ENCODE measurements at places on chromosomes 11 and 22.

GRCh38 chr22:30272781-30273601 lies 6.3 kb upstream of the OSM start:
- DNase-seq: no peak

GRCh38 chr11:110529043-110529442 lies 99.3 kb downstream of the FDX1 start:
- DNase-seq: peak; percentile 28

DNA sequence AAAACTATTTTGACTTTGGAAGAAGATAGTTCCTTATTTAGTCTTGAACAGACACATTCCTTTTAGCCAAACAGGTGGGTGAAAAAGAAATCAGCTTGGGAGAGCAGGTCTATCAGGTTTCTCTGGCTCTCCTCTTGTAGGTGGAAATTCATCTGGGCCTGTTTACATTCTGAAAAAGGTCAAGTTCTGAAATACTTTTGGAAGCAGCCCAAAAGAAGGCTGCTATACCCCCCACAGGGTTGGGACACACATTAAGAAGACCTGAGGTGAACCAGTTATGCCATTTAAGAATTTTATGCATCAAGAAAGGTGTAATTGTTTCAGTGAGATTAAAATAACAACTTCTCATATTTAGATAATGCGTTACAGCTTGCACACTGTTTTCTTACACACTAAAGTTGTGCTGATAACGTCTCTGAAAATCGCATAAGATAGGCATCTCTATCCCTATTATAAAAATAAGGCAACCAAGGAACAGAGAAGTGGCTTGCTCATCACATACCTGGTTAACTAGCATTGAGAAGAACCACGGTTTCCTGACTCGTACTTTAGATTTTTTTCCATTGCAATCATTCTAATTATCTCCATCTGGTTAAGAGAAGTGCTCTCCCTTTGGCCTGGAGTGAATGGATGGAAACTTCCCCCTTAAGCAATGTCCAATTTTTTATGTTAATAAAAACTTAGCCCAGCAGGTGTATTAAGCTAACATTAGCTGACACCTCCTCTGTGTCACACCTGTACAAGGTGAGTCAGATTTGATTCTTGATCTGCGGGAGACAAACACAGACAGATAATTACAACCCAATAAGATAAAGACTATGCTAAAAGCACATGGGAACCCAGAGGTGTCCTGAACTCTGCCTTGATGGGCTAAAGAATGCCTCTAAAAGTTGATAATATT lies 60.5 kb upstream of the UCP3 start:
- DNase-seq: peak; percentile 85

- DNase-seq: no peak
Observed at GRCh38 chr11:56700242-56700913, 1.5 kb downstream of the OR9G1 start.

DNA sequence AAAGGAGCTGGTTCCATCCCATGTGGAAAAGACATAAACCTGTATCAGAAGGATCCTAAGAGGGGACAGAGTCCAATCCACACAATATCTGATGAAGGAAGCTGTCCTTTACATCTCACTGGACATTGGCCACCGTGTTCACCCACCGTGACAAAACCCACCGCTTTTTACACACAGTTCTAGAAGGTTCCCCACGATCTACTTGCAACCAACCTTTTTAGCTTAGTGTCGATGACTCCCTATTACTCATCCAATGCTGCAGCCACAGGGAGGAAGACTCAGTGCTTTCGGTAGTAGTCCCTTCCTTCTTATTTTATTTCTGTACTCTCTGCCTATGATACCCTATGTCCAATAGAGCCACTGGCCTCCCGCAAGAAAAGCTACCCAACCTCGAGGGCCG lies 65.4 kb downstream of the MAPK1 start:
- no peak for DNase-seq

- DNase-seq: no peak
Observed at GRCh38 chr22:47457509-47458300, 695.3 kb downstream of the TBC1D22A start.

GRCh38 chr11:13745165-13745564 lies 76.7 kb downstream of the FAR1 start:
- DNase-seq: no peak

DNA sequence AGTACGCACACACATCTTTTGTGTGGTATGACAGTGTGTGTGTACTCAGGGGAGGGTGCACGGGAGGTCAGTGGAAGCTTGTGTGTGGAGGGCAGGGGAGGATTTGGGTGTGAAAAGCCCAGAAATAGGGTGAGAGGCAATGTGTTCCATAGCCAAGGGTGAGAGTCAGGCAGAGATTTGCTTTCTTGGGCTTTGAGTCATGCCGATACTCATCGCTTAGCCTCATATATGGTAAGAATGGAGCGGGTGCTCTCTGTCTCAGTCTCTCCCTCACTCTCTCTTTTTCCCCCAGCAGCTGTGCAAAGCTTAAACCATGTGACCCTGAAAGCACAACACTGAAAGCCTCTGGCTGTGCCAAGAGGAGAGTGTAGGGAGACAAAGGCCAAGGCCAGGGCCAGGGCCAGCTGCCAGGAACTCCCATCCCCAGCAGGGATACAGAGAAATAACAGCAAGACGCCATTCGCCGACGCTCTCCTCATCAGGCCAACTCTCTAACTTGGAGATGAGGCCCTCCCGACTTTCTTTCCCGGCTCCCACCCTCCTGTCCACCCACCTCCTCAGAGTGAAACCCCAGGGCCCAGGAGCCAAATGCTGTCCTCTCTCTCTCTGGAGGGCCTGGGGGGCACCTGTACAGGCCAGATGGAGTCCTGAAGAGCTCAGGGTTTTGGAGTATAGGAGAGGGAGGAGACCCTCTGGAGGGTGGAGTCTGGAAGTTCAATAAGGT lies 20.3 kb upstream of the MICAL3 start:
- no peak for DNase-seq

DNA sequence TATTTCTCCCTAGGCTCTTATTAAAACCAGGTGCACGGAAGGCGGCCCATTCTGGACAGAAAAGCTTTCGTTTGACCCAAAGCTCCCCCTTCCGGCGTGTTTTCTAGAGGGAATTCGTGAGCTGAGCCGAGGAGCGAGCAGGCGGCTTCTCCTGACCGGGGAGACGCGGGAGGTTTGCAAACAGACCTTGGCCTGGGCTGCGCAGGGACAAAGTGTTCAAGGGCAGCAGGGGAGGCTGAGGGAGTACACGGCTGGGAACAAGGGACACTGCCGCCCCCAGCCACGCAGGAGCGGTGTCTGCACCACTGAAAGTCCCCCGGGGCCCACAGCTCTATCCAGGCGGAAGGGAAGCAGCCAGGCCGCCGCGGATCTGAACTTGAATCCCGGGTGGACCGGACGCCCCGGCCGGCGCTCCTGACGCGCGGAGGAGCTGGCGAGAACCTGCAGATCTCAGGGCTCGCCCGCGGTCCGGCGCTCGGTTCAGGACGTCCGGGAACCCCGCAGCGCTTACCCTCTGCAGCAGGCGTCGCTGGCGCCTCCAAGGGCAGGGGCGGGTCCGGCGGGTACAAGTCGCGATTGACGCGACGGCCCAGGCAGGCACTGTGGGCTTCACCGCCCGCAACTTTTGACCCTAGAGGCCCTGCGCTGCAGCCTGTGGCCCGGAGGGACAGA lies 101.9 kb downstream of the WT1 start:
- DNase-seq: peak; percentile 45

DNA sequence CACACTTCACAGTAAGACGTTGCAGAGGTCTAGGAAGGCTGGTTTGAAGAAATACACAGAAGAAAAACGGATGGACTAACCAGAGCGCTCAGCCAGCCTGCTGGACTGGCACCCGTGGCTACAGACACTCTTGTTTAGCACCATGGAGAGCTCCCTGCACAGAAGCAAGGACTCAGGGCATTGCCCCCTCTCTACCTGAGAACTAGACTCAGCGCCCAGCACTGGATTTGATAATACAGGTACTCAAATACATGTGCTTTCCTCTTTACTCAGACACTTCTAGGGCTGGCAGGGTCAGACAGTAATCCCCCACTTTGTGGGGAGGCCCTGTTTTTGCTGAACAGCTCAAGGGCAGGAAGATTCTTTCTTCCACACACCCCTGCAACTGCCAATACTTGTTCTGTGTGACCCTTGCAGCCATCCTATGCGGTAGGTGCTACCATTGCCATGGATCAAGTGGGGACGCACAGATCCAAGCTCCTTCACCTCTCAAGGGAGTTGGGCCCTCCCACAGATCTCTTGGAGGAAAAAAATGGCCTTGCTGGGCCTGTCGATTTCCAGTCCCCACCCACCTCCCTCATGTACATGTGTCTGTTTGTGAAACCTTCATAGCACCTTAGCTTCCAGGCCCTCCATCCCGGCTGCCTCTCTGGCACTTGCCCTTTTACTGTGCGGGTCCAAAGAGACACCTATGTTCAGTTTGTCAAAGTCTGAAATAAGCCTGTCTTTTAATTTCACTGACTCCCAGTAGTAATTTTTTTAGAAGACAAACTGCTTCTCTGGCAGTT lies 5.1 kb upstream of the P2RX6 start:
- DNase-seq: peak; percentile 68

DNA sequence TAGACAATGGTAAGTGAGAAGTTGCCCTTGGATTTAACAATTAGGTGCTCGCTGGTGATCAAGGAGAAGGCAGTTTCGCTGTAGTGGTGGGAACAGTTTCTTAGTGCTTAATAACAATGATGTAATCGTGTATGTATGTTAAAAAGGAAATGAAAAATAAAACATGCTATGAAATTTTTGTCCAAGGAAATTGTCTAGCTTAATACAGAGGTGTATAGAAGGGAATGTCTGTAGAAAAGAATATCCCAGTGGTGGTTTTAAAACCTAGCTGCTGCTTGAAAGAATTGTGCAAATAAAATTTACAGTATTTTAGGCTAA lies 53.1 kb downstream of the SWAP70 start:
- no peak for DNase-seq

DNA sequence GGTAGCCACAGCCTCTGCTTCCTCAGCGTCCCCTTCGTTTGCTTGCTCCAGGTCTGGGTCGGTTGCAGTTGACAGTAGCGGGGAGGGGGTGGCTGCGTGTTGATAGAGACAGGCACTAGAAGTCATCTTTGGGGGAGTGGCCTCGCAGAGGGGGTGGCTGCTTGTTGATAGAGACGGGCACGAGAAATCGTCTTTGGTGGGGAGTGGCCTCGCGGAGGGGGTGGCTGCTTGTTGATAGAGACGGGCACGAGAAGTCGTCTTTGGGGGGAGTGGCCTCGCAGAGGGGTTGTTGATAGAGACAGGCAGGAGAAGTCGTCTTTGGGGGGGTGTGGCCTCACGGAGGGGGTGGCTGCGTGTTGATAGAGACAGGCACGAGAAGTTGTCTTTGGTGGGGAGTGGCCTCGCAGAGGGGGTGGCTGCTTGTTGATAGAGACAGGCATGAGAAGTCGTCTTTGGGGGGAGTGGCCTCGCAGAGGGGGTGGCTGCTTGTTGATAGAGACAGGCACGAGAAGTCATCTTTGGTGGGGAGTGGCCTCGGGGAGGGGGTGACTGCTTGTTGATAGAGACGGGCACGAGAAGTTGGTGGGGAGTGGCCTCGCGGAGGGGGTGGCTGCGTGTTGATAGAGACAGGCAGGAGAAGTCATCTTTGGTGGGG lies 328.3 kb downstream of the TBC1D22A start:
- peak; percentile 65 for DNase-seq

- no peak for DNase-seq
Observed at GRCh38 chr11:19275496-19275895, 34.8 kb upstream of the E2F8 start.

GRCh38 chr11:36509201-36509639 lies 852 bp downstream of the TRAF6 start:
- DNase-seq: peak; percentile 63

DNA sequence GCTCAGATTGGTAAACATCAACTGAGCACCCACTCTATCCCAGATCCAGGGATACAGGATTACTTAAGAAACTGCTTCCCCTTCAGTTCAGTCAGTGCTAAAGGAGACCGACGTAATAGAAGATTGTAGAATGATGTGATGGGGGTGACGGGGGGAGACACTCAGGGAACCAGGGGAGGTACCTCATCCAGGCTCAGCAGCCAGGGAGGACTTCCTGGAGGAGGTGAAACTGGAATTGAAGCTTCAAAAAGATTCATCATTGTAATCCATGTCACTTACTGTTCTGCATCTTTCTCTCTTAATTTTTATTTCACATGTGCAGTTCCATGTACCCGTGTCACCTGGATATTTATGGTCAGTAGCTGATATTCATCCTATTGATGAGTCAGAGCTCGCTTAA lies 19.1 kb upstream of the TEF start:
- no peak for DNase-seq

DNA sequence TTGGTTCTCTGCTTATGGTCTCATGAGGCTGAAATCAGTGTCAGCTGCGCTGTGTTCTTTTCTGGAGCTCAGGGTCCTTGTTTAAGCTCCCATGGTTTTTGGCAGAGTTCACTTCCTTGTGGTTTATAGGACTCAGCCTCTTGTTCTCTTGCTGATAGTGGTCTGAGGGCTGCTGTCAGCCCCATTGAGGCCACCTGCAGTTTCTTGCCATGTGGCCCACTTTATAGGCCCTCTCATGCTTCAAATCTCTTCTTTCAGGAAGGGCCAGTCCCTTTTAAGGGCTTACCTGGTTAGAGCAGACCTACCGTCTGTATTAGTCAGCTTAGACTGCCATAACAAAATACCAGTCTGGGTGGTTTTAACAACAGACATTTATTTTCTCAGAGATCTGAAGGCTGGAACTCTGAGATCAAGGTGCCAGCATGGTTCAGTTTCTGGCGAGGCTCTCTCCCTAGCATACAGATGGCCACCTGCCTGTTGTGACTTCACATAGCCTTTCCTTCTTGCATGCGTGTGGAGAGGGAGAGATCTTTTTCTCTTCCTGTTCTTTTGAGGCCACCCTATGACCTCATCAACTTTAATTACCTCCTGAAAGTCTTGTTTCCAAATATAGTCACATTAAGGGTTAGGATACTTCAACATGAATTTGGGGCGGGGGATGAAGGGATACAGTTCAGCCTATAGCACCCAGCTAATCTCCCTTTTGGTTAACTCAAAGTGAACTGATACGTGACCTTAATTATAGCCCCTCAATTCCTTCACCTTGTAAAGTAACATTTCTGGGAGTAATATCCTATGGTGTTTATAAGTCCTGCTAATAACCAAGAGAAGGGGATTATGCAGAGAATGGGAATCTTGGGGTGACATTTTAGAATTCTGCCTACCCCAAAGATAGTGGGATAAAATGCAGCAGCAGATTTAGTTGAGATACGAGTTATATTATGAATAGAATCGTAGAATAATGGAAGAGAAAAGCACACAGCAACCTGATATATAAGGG lies 131.8 kb downstream of the UVRAG start:
- DNase-seq: peak; percentile 46

DNA sequence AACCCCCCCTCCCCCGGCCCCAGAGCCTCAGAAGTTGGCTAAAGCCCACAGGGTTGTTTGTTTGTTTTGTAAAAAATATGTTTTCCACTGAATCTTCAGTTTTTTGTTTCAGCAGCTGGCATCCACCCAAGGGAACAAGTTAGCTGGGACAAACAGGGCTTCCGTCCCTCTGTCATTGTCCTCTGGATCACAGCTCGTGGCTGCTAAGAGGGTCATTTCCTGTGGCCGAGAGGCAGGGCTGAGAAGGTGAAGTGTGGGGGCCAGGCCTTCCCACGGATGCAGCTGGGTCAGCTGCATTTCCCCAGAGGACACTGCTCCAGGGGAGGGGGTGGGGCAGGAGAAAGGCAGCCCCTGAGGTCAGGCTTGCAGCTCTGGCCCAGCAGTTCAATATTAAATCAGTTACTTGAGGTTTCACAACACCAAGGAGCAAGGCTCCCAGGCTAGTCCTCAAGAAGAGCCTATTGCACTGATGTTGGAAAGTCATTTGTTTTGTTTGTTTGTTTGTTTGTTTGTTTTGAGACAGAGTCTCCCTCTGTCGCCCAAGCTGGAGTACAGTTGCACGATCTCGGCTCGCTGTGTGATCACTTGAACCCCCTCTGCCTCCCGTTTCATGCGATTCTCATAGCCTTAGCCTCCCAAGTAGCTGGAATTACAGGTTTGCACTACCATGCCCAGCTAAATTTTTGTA lies 34.4 kb upstream of the SMTN start:
- peak; percentile 54 for DNase-seq
